ENCODE measurements at places on chromosomes 7 and 10. TPM values are rescaled to one million over a fixed set of nuclear protein-coding genes. Genes with fewer than 3 reads are reported as not detected.

DNA sequence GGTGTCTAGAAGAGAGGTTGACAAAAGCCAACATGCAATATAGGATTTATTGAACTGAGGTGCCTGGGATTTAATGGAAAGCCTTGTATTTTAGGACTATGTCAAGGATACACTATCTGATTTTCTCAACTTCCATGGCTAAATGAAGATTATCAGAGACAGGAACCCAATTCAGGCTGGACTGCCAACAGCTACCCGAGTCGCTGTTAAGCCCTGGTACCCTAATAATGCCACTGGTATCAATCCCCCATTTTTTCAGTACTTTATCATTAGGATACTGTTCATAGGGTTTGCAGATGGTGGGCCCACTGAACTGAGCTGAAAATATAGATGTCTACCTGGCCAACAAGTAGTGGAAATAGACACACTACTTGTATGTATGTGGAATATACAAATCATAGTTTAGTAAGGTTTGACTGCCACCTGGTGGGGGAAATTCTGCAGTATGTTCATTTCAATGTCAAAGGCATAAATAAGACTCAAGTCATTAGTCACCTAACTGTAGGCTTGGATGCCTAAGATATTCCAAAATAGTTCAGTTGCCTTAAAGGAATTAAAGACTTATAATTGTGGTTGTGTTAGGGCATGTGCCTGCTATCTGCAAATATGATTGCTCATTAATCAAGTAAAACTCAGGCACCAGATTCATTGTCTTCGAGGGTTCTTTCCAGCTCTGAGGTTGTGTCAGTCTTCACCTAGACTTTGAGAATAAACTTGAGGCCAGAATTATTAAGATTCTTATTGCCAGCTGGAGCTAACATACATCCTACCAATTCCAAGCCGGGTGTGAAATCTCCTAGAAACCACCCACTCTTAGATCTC, 34.1 kb upstream of the NOBOX start:
- DNase-seq = no peak

Gene ANKRD2
- not detected for total RNA-seq

DNA sequence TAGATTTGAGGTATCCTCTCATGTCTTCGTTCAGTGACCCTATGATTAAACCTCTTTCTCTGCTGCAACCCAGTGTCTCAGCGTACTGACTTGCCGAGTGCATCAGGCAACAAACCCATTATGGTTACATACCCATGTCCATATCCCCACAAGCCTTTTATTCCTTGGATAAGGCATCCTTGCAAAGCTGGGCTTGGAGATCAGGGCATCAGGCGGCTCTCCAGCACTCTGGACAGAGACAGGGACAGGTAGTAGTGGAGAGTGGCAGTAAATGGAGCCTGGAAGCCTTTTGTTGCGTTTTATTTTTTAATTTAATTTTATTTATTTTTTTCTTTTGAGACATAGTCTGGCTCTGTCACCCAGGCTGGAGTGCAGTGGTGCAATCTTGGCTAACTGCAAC, 32.0 kb upstream of the NPFFR1 start:
- no peak for DNase-seq

- peak; percentile 1 for DNase-seq
These were observed 19.1 kb downstream of the DENND2A start for GRCh38 chr7:140621401-140622021.

- DNase-seq = no peak
These were observed 51.6 kb upstream of the LAMB1 start for GRCh38 chr7:108054537-108054936.

DNA sequence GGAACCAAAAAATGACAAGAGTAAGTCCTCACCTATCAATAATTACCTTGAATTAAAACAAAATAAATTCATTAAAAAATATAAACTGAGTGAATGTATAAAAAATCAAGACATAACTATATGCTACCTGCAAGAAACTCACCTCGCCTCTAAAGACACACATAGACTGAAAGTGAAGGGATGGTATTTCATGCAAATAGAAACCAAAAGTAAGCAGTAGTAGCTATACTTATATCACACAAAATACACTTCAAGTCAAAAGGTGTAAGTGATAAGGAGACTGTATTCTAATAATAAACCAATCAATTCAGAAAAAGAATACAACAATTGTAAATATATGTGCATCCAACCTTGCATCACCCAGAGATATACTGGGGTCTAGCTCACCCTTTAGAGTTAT, 332.6 kb downstream of the SH2D4B start:
- no peak for DNase-seq

- DNase-seq = no peak
These were observed 247.3 kb downstream of the SUGCT start for GRCh38 chr7:40382145-40382544.

DNA sequence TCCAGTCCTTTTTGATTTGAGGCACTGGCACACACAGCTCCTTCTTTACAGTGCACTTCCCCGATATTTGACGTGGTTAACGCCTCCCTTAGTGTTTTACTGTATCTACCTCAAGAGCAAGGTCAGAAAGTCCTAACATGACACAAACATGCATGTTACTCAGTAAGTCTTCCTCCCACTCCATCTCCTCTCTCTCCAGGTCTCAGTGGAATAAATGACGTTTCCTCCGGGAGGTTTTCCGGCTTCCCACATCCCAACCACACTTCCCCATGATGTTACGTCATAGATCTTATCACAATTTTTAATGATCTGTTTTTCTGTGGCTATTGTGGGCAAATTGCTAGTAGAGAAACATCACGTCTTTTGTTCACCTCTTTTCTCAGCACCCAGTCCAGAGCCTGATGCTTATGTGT, 165.7 kb downstream of the PTPN20 start:
- no peak for DNase-seq

DNA sequence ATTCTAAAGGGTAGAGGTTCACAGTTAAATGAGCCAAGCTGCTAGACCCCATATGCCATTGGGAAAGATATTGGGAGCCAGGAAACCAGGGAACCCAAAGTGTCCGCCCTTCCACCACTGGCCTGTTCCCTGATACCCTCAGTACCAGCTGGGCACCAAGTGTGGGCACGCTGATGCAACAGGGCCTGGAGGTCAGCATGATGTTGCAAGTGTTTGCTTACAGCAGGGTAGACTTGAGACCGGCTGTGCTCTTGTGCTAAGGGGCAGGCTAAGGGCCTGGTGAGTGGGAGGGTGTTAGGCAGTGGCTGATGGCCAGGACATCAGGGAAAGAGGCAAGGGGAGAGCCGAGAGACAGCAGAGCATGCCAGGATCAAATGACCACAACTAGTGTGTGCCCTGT, 21.0 kb upstream of the MYL7 start:
- DNase-seq = no peak

GRCh38 chr7:69787736-69788431, 189.6 kb downstream of the AUTS2 start:
- no peak for DNase-seq

Gene PNLIPRP3
- not detected for total RNA-seq

- no peak for DNase-seq
These were observed 60.9 kb downstream of the WAC start for GRCh38 chr10:28593811-28594210.

DNA sequence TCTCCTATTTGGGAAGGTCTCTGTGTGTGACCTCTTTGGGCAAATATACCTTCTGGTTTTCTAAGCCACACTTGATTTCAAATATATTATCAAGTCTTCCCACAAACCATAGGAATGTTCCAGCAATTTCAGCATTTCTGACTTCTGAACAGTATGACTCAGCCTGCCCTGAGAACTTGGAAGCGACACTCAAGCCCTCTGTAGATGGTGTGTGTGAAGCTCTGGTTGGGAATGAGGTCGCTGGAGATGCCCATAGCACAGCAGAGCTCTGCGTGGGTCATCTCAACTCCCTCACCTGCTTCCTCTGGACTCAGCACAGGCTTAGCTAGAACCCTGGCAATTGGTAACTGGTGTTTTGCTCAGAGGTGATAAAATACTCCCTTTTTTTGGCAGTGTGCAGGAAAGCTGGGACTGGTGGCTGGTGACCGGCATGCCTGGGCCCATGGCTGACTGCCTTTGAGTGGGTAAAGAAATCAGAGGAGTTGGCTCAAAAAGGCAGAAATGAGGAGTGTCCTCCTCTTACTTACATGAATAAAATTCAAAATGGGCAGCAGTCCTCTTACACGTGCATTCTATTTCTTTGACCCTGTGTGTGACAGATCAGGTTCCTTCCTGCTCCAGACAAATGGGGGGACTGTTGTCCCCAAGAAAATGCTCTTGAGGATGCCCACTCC, 87.5 kb upstream of the NRP1 start:
- DNase-seq = no peak

DNA sequence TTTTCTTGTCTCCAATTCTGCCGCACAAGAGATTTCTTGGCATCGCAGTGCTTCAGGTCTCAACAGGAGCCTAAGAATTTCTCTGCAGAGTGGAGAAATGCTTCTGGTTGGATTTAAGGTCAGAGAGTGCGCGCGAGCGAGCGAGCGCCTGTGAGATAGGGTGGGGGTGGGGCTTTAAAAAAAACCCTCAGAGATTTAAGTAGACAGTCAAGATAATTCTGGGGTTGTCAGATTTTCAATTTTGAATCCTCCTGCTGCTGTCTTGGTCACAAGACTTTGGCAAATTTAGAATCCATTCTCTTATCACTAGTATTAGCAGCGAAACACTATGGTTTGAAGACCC, 49.7 kb downstream of the CPEB3 start:
- DNase-seq = no peak

GRCh38 chr10:59088912-59089573, 87.4 kb upstream of the PHYHIPL start:
- DNase-seq = no peak

GRCh38 chr7:156156734-156157408, 344.6 kb upstream of the SHH start:
- DNase-seq = no peak

DNA sequence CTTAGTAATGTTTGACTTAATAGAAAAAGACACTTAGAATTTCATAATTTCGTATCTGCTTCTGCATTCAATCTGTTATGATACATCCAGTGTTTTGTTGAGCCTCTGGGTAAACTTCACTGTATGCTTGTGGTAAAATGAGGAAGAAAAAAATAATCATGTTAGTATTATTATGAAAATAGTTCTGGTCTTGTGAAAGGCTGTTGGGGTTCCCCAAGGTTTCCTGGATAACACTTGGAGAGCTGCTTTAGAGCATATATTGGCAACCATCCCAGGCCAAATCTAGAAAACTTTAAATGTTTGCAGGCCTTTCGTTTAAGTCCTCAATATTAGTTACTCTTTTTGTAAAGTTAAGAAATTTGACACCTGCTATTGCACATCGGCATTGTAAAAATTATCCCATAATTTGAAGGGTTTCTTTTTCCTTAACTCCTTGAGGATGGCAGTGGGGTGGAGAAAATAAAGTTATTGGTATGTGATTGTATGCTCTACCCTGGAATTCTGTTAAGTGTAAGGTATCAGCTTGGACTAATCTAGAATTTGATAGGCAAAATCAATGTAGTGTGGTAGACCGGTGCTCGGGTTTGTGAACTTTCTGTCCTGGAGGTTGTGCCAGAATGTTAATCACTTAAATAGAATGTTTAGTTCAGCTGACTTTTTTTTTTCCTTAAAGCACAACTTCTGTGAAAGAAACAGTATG, 54.5 kb downstream of the WAC start:
- no peak for DNase-seq

Gene AKR1E2
- total RNA-seq = 10.6 TPM

Data from spleen (tissue), 13 donors.